ENCODE measurements at places on chromosomes 7 and 10.

GRCh38 chr10:43942096-43942850 is 293.6 kb upstream of the ZNF32 start:
- peak; percentile 35 for DNase-seq

- no peak for DNase-seq
These were observed 96.3 kb upstream of the DDC start for GRCh38 chr7:50661345-50662040.

DNA sequence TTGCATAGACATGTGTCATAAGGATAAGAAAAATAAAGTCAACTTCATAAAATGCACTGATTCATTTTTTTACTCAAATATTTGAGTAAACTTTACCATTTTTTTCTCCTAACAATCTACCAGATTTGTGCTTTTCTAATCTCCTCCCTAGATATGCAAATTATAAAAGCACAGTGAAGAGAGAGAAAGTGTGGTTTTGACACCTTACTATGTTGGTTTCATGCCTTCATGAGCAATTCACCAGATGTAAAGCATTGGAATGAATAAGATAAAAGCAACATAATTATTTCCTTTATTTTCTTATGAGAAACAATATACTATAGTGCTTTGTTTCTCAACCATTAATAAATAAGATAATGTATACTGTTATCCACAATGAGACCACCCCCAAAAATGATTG is 432.5 kb upstream of the PCDH15 start:
- no peak for DNase-seq

GRCh38 chr10:93580828-93581227 is 14.4 kb downstream of the FFAR4 start:
- no peak for DNase-seq

DNA sequence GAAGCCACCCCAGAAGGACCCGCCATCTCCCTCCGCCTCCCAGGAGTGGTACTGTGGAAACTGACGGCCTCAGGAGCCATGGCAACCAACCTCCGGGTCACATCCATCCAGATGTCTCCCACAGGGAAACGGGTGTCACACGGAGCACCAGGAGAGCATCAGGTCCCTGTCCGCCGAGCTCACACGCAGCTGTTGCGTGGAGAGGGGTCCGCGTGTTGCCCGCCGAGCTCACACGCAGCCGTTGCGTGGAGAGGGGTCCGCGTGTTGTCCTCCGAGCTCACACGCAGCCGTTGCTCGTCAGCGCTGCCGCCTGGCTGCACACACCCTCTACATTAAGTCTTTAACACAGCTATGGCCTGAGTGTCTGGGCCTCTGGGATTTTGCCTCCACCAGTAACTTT is 311.1 kb upstream of the SHH start:
- no peak for DNase-seq

DNA sequence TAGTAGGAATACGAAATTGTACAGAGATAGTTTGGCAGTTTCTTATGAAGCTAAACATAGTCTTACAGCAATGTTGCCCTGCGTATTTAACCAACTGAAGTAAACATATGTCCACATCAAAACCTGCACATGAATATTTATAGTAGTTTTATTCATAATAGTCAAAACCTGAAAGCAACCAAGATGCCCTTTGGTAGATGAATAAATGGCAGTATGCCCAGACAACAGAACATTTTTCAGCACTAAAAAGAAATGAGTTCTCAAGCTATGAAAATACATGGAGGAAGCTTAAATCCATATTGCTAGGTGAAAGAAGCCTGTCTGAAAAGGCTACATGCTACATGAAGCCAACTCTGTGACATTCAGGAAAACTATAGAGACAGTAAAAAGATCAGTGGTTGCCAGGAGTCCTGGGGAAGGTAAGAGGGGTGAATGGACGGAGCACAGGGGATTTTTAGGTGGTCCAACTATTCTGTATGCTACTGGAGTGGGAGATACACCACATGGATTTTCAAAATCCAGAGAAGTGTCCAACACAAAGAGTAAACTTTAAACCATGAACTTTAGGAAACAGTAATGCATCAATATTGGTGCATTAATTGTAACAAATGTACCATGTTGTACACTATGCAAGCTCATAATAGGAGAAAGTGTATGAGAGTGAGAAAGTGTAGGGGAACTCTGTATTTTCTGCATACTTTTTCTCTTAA is 17.6 kb downstream of the GPRIN2 start:
- DNase-seq: no peak

DNA sequence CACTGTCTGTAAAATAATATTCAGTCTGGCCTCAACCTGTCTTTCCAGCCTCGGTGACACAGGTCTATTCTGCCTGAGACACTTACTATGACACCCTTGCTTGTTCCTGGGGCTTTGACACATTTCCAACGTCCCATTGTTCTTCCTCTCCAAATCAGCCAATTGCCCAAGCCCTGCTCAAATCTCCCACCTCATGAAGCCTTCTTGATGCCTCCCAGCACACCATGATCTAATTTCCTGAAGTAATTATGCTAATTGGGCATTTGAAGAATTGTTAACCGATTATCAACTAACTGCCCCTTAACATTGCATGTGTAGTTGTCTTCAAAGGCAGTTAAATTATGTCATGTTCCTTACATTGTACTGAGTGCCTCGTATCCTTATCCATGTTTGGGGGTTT is 33.1 kb downstream of the CAV1 start:
- no peak for DNase-seq

GRCh38 chr10:15990535-15991129 is 130.3 kb upstream of the MINDY3 start:
- DNase-seq: no peak

- no peak for DNase-seq
These were observed 576.7 kb downstream of the KCNMA1 start for GRCh38 chr10:77060913-77061312.

- DNase-seq: no peak
These were observed 280.9 kb downstream of the LRMDA start for GRCh38 chr10:75712242-75712880.

- DNase-seq: no peak
These were observed 716.6 kb upstream of the FZD8 start for GRCh38 chr10:36358736-36359135.

DNA sequence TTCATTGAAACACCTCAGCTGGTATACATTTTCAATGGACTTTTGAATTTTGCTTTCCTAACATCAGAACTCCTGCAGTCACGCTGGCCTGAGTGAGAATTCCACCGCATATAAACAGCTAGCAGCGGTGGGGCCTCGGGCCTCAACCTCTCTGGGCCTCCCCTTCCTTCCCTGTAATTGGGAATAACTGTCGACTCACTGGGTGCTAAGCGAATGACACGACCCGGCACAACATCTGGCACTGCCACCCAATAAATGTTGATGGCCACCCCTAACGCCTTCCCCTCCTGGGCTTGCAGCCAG is 670 bp downstream of the RCC1L start:
- DNase-seq: no peak

DNA sequence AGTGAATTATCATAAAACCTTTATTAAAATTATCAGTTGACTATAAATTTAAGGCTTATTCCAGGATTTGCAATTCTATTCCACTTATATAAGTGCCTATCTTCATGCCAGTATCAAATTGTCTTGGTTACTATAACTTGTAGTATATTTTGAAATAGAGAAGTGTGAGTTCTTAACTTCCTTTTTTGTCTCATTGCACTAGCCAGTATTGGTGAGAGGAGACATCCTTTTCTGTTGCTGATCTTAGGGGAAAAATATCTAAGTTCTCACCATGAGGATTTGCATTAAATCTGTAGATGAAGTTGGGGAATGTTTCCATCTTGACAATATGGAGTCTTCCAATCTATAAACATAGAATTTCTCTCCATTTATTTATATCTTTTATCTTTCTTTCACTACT is 104.2 kb upstream of the MKI67 start:
- no peak for DNase-seq

DNA sequence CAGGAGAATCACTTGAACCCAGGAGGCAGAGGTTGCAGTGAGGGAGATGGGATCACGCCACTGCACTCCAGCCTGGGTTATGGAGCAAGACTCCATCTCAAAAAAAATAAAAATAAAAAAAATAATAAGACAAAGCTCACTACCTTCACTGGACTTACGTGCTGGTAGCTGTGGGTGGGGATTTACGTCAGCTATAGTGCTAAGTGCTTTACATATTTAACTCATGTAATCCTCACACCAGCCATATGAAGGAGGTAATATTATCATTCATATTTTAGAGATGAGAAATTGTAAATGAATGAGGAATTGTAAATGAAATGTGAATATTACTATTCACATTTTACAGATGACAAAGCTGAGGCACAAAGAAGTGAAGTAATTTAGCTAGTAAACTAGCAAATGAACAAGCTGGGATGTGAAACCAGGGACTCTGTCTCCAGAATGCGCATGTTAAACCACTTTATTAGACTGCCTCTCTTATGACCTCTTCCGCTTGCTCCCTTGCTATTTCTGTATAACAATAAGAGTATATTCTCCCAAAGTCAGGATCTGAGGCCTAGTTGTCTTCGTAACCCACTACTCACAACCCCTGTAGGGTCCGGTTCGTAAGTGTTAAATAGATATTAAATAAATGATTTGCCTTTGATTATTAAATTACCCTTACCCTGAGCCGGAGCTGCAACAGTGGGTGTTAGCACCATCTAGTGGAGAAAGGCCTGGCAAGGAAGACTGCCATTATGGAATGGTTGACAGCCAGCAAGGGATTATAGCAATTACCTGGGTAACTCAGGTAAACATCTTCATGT is 70.2 kb downstream of the HTR7 start:
- DNase-seq: no peak
